Pulmonary artery endothelial cell (primary cell): ENCODE measurements at places on chromosomes 6 and 20. TPM values are rescaled to one million over a fixed set of nuclear protein-coding genes. Genes with fewer than 3 reads are reported as not detected.

Gene C6orf52
- total RNA-seq, result 0.26 TPM in 1 of 2 replicates, not detected in the other

Gene VGLL2
- total RNA-seq, result not detected in 2 replicates

Gene NR2E1
- not detected in 2 replicates for total RNA-seq

Gene CGAS
- total RNA-seq, result 4.8 and 9.6 TPM in 2 replicates

Gene SNAI1
- total RNA-seq, result 0.86 and 2.1 TPM in 2 replicates
